ENCODE measurements at places on chromosomes 11 and 22. TPM values are rescaled to one million over a fixed set of nuclear protein-coding genes. Genes with fewer than 3 reads are reported as not detected.

SCUBE1 gene
- not detected for total RNA-seq

OR51E2 gene
- total RNA-seq = not detected

LARGE2 gene
- not detected for total RNA-seq

ELFN2 gene
- 0.09 TPM for total RNA-seq

MRGPRF gene
- total RNA-seq = not detected

KCNE3 gene
- total RNA-seq = not detected

RBMXL2 gene
- total RNA-seq = not detected

C11orf24 gene
- total RNA-seq = 38.0 TPM

GRCh38 chr11:44814881-44815592 is 88.3 kb downstream of the TSPAN18 start:
- H3K27me3 ChIP-seq = no peaks in the 10 kb centered on the region
- H3K4me3 ChIP-seq = no peak overlapping the region
- no peak overlapping the region for H3K27ac ChIP-seq
- no peak for DNase-seq
- H3K36me3 ChIP-seq = no peaks in the 10 kb centered on the region

DNA sequence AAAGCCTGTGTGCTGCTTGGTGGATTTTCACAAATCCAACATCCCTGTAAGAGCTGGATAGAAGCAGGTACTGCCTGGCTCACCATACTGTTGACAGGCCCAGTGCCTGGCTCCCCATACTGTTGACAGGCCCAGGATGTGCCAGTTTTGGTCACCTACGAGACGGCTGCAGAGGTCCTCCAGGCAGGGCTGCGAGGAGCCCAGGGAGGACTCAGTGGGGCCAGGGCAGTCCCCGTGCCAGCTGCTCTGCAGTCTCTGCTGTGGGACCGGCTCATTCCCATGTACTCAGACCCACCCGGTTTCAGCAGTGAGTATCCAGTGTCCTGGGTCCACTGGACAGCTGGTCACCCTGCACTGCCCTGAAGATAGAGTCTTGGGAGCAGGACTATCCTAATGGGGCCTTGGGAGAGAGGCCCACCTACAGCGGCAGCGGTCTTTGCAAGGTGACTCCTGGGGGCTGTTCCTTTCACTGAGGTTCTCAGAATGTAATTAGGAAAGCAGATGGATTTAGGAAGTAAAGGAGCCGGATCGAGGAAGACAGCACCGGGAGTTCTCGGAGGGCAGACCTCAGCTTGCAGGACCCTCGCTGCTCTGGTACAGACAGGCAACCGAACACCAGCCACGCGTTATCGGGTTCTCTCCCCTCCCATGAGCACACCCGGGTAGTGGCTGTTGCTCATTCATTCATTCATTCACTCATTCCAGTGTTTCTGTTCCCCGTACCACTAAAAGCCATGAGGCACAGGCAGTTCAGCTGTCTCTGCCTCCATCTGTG is 106.1 kb downstream of the CTTN start:
- H3K27ac ChIP-seq = no peak overlapping the region
- no peaks in the 10 kb centered on the region for H3K36me3 ChIP-seq
- H3K4me3 ChIP-seq = no peak overlapping the region
- no peak for DNase-seq
- H3K27me3 ChIP-seq = no peaks in the 10 kb centered on the region

- no peak for DNase-seq
- H3K27me3 ChIP-seq = peaks cover 16% of the 10 kb centered on the region
- no peak overlapping the region for H3K4me3 ChIP-seq
- H3K27ac ChIP-seq = no peak overlapping the region
- peaks cover 4% of the 10 kb centered on the region for H3K4me1 ChIP-seq
Measured at GRCh38 chr22:46531581-46532175, 5.7 kb downstream of the CELSR1 start.

GRCh38 chr11:43493431-43493830 is 134.7 kb downstream of the TTC17 start:
- H3K27me3 ChIP-seq = no peaks in the 10 kb centered on the region
- DNase-seq = no peak
- peaks cover 48% of the 10 kb centered on the region for H3K36me3 ChIP-seq
- H3K4me1 ChIP-seq = no peaks in the 10 kb centered on the region
- H3K27ac ChIP-seq = no peak overlapping the region

DNA sequence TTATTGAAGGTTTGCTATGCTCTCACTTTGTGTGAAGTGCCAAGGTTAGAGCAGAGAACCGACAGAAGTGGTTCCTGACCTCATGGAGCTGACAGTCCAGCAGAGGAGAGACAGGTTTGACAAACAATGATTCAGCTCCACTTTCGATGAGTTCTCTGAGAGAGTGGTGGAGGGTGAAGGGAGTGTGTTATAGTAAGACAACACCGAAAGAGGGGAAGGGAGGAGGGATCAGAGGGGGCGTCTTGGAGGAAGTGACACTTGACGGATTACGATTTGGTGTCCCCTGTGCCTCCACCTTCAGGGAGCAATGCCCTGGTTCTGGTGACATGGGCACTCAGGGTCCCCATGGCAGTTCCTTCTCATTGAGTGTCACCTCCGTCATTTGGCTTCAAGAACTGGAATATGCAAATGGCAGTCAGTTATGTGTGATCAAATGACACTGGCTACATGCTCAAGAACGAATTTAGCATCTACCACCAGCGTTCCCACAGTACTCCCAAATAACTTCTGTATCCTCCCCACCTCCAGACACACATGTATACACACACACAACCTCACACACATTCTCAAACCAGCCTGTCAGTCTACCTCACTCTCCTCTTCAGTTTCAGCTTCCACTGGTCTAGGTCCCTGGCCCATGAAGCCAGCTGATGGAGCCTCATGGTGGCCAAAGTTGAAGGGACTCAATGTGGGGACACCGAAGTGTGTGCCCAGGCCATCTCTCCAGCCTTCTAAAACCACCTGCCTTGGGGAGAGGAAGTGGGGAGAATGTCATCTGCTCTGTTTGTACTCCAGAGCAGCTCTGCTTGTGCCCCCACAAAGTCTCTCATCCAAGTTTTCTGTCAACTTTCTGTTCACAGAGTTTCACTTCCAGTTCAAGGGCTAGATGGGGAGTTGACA is 31.4 kb upstream of the NUP160 start:
- H3K4me1 ChIP-seq = peaks cover 10% of the 10 kb centered on the region
- H3K27me3 ChIP-seq = peaks cover 4% of the 10 kb centered on the region
- no peak for DNase-seq
- no peak overlapping the region for H3K27ac ChIP-seq
- H3K4me3 ChIP-seq = no peak overlapping the region
- H3K36me3 ChIP-seq = peaks cover 2% of the 10 kb centered on the region

GRCh38 chr22:35524966-35525686 is 15.5 kb upstream of the RASD2 start:
- H3K27ac ChIP-seq = no peak overlapping the region
- H3K4me3 ChIP-seq = no peak overlapping the region
- DNase-seq = no peak
- H3K36me3 ChIP-seq = no peaks in the 10 kb centered on the region
- peaks cover 11% of the 10 kb centered on the region for H3K27me3 ChIP-seq
- no peaks in the 10 kb centered on the region for H3K4me1 ChIP-seq

DNA sequence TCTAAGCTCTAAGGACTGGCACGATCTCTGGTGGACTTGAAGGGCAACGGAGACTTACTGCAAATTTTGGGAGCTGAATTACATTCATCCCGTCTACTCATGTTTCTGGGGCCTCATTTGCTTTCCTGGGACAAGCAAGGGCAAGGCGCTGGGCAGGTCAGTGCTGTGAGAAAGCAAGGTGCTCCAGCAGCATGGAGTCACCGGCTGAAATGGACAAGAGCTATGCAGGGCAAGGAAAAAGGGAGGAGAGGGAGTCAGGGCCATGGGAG is 25.6 kb downstream of the FLI1 start:
- peak overlapping the region; percentile 93 for H3K27ac ChIP-seq
- peaks cover 12% of the 10 kb centered on the region for H3K36me3 ChIP-seq
- H3K4me1 ChIP-seq = peaks cover 89% of the 10 kb centered on the region
- H3K4me3 ChIP-seq = peak overlapping the region; percentile 68
- no peaks in the 10 kb centered on the region for H3K27me3 ChIP-seq

- no peak overlapping the region for H3K4me3 ChIP-seq
- no peak overlapping the region for H3K27ac ChIP-seq
- no peaks in the 10 kb centered on the region for H3K27me3 ChIP-seq
- H3K36me3 ChIP-seq = no peaks in the 10 kb centered on the region
Measured at GRCh38 chr22:18978506-18978905, 42.4 kb upstream of the PRODH start.

DNA sequence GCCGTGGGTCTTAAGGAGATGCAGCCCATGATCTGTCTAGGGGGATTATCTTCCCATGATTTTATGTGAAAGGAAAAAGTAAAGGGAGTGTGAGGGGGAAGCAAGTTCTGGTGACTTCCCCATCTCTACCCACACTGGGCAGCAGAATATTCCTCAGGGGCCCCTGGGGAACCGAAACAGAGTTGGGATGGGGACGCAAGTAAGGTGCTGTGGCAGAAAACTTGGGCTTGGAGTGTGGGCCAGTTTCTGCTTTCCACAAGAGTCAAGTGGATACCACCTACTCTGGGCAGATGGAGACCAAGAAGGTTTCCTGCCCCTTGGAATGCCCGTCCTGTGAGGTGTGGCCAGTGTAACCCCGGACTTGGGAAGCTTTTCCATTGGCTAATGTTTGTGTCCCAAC is 64.4 kb downstream of the SGSM3 start:
- DNase-seq = no peak
- H3K4me3 ChIP-seq = no peak overlapping the region
- H3K4me1 ChIP-seq = peaks cover 29% of the 10 kb centered on the region
- H3K27me3 ChIP-seq = no peaks in the 10 kb centered on the region

DNA sequence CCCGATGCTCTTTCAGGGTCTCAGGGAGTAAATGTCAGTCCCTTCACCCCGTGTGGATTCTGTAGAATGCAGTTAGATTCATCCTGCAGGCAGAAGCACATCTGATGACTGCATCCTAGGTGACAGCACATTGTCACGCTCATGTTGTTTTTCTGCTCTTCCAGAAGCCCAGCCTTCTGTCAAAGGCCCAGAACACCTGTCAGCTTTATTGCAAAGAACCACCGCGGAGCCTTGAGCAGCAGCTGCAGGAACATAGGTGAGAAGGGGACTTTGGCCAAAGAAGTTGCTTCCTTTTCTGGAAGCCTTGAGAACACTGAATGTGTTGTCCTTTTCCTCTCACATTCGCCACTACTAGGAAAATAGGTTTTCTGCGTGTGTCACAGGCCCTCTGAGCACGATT is 43.7 kb downstream of the PPP2R1B start:
- H3K4me1 ChIP-seq = no peaks in the 10 kb centered on the region
- DNase-seq = no peak
- H3K27me3 ChIP-seq = no peaks in the 10 kb centered on the region
- peaks cover 22% of the 10 kb centered on the region for H3K36me3 ChIP-seq

DNA sequence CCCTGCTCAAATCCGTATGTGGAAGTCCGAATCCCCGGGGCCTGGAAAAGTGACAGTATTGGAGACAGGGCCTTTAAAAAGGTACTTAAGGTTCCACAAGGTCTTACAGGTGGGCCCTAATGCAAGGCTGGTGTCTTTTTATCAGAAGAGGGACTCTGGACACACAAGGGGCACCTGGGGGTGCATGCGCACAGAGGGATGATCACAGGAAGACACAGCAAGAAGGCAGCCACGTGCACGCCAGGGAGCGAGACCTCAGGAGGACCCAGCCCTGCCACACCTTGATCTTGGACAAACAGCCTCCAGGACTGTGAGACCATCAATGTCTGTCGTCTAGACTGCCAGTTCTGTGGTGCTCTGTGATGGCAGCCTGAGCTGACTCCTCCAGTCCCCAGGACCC is 96.5 kb downstream of the SHANK2 start:
- DNase-seq = no peak
- H3K27me3 ChIP-seq = peaks cover 5% of the 10 kb centered on the region
- H3K4me3 ChIP-seq = no peak overlapping the region
- H3K4me1 ChIP-seq = no peaks in the 10 kb centered on the region

DNA sequence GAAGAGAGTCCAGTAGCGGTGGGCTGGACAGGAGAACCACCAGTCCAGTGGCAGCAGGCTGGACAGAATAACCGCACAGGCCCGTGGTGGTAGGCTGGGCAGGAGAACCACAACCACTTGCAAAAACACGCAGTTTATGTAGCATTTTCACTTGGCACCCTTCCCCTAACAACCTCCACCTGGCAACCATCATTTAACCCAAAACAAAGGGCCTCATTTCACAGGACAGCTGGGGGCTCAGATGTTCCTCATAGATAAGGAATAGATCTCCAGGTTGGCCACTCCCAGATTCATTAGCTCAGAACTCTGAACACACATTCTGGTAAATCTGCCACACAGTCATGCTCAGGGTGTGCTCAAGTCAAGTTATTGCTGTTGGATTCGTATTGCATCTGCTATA is 41.2 kb downstream of the SYTL2 start:
- H3K36me3 ChIP-seq = peaks cover 38% of the 10 kb centered on the region
- no peak overlapping the region for H3K27ac ChIP-seq
- H3K27me3 ChIP-seq = no peaks in the 10 kb centered on the region
- DNase-seq = no peak

GRCh38 chr11:97574976-97575665 is 1185.3 kb downstream of the JRKL start:
- H3K36me3 ChIP-seq = no peaks in the 10 kb centered on the region
- no peaks in the 10 kb centered on the region for H3K27me3 ChIP-seq
- no peaks in the 10 kb centered on the region for H3K4me1 ChIP-seq
- no peak overlapping the region for H3K4me3 ChIP-seq

DNA sequence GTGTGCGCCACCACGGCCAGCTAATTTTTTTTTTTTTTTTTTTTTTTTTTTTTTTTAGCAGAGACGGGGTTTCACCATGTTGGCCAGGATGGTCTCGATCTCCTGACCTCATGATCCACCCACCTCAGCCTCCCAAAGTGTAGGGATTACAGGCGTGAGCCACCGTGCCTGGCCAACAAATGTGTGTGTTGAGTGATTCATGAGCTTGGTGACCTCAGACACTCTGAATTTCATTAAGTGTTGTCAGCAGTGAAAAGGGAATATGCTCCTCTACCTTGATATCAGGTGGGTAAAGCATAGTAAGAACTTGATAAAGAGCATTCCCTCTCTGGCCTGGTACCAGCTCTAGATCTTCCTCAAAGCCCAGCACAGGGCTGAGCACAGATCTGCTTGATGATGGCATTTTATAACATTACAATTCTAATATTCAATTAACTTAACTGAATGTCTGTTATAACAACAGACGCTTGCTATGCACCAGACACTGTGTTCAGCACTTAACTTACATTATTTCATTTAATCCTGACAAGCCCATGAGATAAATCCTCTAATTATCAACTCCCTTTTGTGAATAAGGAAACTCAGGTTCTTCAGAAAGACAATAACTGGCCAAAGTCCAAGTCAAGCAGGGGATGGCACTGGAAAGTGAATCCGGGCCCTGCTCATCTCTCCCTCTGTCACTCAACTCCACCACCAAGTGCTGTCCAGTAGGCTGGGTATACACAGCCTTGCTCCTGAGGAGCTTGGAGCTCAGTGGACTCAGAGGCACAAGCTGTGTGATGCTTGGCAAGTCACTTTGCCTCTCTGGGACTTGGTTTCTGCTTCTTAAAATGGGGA is 13.0 kb downstream of the TBC1D10A start:
- peak overlapping the region; percentile 82 for H3K27ac ChIP-seq
- peaks cover 35% of the 10 kb centered on the region for H3K36me3 ChIP-seq
- H3K4me3 ChIP-seq = peak overlapping the region; percentile 18
- DNase-seq = no peak
- peaks cover 87% of the 10 kb centered on the region for H3K4me1 ChIP-seq

DNA sequence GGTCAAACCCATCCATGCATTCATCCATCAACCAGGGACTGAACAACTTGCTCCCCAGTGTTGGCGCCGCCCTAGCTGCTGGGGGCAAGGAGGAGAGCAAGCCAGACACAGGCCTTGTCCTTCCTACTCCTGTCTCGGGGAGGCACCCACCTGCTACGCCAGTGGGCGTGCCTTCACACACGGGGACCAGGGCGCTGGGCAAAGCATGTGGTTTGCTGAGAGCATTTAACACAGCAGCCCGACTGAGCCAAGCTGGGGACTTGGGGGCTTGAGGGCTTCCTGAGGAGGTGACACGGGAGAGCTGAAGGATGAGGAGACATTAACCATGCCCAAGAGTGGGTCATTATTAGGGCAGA is 30.6 kb downstream of the CACNA1I start:
- no peak overlapping the region for H3K4me3 ChIP-seq
- H3K27me3 ChIP-seq = peaks cover 36% of the 10 kb centered on the region
- H3K27ac ChIP-seq = no peak overlapping the region
- no peak for DNase-seq

All from activated CD4-positive, alpha-beta T cell treated with anti-CD3 and anti-CD28 coated beads, Interleukin-2, amount 10 ng/mL, durations not matched to agents 24 days and 14 days (primary cell).